ENCODE measurements at places on chromosomes 4 and X.

- no peak for DNase-seq
Measured at GRCh38 chrX:149607699-149608098, 12.6 kb upstream of the HSFX2 start.

GRCh38 chr4:120777459-120777858 is 145.1 kb downstream of the PRDM5 start:
- no peak for DNase-seq

DNA sequence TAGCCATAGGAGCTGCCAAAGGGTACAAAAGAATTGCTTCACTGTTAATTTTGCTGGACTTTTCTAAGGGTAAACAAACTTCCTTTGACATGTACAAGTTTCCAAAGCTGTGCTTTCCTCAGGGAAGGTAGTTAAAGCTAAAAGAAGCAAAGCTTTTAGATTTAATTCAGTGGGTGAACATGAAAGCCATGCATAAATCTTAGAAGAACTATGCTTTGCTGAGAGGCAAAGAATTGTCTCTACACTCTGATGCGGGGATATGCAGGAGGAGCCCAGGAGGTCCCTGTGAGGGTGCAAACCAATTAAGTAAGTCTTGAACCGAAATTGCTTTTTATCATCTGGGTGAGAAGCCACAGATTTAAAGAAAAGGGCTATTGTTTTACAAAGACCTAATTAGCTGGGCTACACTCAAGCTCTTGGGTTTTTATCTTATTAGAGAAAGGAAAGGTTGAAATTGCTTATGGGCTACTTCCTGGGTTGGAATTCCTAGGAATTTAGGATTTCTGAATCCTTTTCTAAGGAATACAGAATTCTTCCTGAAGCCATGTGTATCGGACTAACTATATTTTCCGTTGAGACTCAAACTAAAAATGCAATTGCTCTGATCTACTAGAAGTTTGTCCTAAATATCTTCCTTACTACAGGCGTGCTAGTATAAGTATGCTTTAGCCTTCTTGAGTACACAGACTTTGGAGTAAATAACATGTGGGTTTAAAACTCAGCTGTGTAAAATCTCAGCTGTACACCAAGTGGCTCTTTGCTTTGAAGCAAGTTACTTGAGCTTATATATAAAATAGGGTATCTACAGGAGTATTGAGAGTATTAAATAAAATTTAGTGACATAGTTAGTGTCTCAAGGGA is 188.4 kb upstream of the ANK2 start:
- no peak for DNase-seq

DNA sequence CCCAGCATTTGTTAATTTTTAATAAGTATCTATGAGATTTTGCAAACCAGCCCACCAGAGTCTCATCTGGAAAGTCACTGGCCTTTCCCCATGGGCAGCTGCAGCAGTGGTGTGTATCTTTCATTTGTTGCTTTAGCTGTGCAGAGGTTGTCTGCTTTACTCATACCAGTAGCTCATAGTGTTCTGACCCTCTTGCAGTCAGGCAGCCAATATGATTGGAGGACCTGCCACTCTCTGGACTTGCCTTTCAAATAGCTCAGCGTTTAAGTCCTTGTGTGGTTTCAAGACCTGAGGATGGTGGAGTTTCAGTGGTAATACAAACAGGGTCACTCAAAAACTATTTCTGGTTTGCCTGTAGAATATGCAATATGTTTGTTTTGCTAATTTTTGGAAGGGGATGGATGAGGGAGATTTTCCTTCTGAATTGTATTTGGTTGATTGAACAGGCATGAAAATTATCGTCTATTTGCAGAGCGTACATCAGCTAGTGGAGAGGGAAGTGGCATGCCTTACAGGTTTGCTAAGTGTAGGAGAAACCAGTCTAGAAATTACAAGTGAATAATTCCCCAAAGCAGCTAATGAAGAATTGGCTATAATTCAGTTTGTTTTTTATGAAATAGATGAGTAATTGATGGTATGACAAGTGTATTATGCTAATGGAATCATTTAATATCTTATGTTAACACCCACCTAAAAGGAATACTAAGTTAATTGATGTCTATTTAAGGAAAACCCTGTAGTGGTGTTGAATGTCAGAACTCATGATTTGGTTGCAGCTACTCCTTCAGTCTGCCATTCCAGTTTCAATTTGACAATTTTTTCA is 8.9 kb downstream of the POLA1 start:
- no peak for DNase-seq

GRCh38 chr4:3231471-3231870 is 17.5 kb upstream of the MSANTD1 start:
- DNase-seq: no peak

Data from DMS79 treated with DMSO at 0.1 percent for 48 hours (cell line).